BE2C (cell line): ENCODE measurements at places on chromosomes 6 and 20.

DNA sequence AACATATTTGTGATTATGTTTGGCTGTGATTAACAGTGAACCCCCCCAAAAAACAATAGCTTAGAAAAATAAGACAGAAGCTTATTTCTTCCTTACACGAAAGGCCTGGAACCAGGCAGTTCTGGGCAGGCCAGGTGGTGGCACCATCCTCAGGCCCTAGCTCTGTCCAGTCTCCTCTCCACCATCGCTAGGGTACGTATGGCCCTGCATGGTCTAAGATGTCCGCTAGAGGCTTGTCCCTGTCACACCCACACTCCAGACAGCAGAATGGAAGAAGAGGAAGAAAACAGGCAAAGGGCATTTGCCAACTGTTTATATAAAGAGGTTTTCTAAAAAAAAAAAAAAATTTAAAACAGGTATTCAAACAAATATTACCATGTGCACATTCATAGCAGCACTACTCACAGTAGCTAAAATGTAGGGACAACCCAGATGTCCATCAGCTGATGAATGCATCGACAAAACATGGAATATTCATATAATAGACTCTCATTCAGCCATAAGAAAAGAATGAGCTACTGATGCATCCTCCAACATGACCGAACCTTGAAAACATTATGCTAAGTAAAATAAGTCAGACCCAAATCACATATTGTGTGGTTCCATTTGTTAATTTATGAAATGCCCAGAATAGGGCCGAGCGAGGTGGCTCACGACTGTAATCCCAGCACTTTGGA, 6.7 kb downstream of the TGM3 start:
- no peak for DNase-seq

DNA sequence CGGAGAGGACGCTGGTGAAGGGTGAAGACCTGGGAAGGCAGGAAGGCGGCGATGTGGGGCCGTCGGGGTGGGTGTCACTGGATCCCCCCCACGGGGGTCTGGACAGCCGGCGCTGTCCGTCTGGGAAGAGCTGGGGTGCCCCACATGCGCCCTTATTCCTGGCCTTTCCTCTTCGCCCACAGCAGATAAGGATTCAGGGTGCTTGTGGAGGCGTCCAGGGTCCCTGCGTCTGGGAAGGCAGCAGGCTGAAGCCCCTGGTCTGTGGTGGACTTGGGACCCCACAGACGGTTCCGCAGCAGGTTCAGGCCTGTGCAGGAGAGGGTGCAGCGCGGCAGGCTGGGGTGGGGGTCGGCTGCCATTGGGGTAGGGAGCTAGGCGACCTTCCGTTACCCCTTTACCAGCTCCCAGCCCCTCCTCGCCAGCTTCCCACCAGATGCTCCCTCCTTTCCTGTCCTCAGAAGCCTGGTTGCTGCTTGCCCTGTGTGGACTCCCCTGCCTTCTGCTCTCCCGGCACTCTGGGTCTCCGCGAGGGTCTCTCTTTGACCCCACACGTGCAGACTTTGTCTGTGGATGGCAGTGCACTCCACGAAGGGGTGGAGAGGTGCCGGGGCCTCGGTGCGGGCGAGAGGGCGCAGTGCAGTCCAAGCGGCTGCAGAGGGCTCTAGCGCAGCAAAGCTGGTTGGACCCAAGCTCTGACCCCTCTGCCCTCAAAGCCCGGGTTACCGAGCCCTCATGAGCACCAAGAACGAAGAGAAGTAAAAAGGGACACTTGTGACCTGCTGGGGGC, 2.1 kb upstream of the GATA5 start:
- DNase-seq = no peak

- DNase-seq = no peak
These were observed 43.3 kb downstream of the SULF2 start for GRCh38 chr20:47741669-47742608.

DNA sequence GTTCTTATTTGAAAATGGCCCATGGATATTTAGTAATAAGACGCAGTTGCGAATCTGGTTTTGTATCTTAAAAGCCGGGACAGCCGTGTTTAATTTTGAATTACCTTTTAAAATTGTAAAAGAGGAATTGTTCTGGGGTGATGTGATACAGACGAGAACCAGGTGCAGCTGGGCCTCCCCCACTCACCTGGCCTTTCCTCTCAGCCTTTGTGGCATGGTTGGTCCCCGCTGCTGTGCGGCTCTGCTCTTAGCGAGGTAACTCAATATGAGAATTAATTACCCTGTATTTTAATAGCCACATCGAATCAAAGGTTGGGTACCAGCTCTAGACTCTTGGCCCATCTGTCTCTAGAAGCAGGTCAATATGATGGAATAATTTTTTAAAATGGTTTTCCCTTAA, 56.5 kb upstream of the DACT2 start:
- DNase-seq = no peak

GRCh38 chr6:84027340-84028181, 6.0 kb upstream of the MRAP2 start:
- peak; percentile 75 for DNase-seq

- no peak for DNase-seq
These were observed 105.9 kb downstream of the SASH1 start for GRCh38 chr6:148448369-148449012.

DNA sequence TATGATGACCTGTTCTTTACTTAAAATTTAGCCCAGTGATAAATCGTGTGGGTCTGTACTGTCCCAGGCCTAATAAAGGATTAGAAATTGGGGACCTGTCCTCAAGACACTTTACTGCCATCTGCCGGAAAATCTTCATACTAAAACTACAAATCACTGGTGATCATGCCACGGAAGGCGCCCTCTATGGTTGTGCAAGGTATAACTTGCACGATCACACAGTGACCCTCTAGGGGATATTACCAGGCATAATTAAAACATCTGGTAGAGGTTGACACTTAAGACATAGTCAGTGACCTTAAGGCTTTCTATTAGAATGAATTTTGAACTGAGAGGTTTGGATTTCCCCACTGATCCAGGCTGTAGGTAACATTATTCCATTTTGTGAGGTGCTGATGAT, 172.6 kb downstream of the BMP2 start:
- DNase-seq = peak; percentile 23

DNA sequence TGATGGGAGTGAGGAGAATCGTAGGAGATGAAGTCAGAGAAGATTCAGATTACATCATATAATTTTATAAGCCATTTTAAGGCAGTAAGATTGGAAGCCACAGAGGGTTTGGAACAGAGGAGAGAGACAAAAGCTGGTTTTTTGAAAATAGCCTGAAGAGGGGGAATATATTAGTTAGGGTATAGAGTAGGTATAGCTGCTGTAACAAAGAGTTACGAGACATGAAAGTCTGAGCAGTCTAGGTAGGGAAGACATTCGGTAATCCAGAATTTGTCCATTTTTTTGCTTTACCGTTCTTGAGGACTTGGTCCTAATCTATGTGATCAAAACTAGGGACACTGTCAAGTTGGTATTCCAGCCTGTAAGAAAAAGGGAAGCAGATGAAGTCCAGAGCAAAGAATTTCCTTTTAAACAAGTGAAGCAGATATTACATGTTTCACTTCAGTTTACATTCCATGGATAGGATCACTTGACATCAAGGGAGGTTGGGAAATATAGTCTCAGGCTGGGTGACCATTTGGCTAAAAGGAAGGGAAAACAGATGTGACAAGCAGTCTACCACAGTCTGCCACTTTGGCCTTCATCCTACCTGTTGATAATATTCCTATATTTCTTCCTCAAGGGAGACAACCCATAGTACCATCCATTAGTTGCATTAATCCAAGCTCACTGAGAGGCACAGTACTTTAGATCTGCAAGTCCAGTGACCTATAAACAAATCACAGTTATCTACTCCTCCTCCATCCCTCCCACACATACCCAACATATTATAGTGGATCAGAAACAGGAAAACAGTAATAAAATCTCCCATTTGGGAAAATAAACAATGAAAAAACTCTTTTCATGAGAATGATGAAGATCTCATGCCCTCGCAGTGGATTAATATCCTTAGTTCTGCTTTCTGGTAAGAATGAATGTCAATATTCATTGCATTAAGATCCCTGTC, 10.2 kb downstream of the FAM135A start:
- DNase-seq = no peak

GRCh38 chr6:25652007-25652515, at the start of gene SCGN:
TSS of gene SCGN (plus strand) at chr6:25652215. CDS start at chr6:25652404, 189 bp downstream.
- DNase-seq = peak; percentile 74

- no peak for DNase-seq
These were observed 45.8 kb upstream of the DST start for GRCh38 chr6:56688521-56688920.

GRCh38 chr6:42629845-42630244, 66.0 kb downstream of the UBR2 start:
- no peak for DNase-seq

DNA sequence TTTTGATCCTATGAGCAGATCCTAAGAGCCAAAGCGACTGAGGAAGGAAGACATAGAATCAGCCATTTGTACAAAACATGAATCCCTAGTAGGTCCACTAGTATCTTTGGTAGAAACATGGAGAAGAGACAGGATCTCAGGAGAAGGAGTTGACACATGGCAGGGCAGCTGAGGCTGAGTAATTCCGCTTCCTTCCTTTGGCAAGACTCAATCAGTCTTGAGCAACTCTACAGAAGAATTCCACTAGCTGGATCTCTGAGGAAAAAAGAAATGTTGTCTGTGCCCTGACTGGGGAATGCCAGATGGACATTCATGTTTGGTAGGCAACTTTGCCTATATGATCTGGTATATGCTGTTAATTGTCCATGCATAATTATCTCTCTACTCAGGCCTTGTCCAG, 35.3 kb downstream of the ESR1 start:
- no peak for DNase-seq
